Activated T-helper 1 cell treated with anti-CD3 and anti-CD28 coated beads, Interleukin-2, amount 50 U/mL, for 16 hours (primary cell): ENCODE measurements at places on chromosomes 1 and 21.

GRCh38 chr1:219639876-219640577, 27.1 kb upstream of the ZC3H11B start:
- no peak for DNase-seq

- DNase-seq = no peak
These were observed 53.3 kb upstream of the SYT14 start for GRCh38 chr1:209884665-209885117.

DNA sequence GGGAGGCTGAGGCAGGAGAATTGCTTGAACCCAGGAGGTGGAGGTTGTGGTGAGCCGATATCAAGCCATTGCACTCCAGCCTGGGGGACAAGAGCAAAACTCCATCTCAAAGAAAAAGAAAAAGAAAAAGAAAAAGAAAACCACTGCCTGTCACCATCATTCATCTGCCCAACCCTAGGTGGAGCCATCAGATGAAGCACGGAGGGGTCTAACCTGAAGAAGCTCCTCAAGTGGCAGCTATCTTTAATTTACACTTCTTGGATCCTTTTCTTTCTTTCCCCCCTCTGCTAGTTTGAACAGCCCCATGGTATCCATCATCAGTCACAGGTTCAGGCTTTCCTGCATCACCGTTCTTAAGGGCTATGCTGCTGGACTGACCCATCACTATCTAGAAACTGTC, 57.0 kb downstream of the PLEKHA6 start:
- DNase-seq = no peak

DNA sequence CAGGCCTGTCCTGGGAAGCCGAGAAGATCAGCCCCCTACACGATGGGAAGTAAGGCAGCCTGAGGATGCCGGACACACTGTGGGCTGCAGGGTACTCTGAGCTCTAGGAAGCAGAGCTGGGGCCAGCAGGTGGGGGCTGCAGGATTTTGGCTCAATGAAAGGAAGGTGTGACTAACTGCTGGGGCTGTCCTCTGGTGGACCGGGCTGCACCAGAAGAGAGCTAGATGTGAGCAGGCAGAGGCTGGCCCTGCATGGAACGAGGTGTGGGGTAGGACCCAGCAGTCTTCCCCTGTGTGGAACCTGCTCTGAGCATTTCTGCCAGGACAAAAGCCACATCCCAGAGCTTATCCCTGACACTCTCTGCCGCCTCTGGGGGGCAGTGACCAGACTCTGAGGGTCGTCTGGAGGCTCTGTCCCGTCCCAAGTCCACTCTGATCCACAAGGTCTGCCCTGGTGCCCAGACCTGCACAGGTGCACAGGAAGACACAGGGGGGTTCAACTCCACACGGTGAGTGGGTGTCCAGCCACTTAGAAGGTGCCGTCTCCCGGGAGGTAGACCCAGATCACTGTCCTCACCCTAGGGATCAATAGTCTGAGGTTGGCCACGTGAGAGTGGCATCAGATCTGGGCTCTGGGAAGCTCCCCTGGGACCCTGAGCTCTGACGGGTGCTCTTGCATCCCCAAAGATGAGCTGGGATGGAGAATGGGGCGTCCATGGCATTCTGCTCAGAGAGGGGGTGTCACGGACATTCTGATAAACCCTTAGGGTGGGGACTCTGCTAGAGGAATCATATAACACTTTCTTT, 187.6 kb upstream of the VAMP3 start:
- DNase-seq = no peak

GRCh38 chr1:86069757-86070145, 86.8 kb downstream of the COL24A1 start:
- DNase-seq = no peak

DNA sequence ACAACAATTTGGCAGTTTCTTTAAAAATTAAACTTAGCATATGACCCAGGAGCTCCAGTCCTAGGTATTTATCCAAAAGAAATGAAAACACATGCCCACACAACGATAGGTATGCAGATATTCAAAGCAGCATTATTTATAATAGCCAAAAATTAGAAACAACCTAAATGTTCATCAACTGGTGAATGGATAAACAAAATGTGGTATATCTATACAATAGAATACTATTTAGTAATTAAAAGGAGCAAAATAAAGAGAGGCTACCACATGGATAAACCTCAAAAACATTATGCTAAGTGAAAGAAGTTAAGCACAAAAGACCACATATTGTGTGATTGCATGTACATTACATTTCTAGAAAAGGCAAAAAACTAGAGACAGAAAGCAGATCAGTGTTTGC, 51.3 kb downstream of the ROR1 start:
- DNase-seq = no peak

GRCh38 chr21:33391656-33392055, 11.6 kb upstream of the IFNGR2 start:
- DNase-seq = no peak

- DNase-seq = no peak
These were observed 53.8 kb downstream of the ABCA4 start for GRCh38 chr1:94067196-94067595.

GRCh38 chr1:30038134-30039025, 685.0 kb downstream of the MATN1 start:
- DNase-seq = no peak

DNA sequence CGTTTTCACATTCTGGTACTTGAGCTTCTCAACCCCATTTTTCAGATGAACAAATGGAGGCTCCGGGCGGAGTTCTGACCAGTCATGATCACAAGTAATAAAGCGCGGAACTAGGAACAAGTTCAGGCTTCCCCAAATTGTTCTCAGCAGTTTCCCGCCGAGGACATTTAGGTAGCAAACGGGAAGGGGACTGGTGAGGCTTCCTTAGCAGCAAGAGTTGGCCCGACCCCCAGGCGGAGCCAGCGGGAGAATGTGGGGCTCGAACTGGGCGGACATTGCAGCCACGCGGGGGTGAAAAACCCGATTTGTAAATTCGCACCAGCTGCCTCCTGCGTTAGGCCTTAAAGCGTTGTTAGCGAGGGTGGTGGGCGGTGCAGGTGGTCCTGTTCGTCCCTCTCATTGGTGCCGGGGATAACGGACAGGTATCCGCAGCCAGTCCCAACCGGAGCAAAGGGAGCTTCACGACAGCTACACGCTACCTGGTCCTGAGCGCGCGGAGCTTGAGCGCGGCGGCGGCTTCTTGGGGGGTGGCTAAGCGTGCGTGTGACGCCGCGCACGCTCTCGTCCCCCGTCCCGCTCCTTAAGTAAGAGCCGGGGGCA, 15.3 kb downstream of the SEMA6C start:
- DNase-seq = peak; percentile 60

DNA sequence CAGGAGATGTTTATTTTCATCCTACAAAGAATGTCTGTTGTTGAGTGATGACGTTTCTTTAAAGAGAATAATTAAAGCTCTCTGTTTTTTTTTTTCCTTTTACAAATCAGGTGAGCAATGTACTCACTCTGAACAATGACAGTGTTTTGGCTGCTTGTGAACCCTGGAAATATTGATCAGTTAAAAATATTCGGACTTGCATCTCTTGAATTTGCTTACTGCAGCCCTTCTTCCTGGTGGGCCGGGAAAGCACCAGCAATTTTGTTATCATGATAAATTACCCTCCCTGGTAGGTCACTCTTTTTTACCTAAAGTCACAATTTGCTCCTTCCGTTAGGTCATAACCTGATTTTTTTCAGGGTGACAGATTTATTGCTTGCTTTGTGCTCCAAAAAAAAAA, 72.3 kb upstream of the NR5A2 start:
- no peak for DNase-seq
